Smooth muscle cell of trachea (primary cell): ENCODE measurements at places on chromosomes 1 and 21. TPM values are rescaled to one million over a fixed set of nuclear protein-coding genes. Genes with fewer than 3 reads are reported as not detected.

The TMPRSS15 gene
- total RNA-seq, result not detected in 2 replicates

The TSPAN1 gene
- total RNA-seq, result not detected in 2 replicates

The OR2AK2 gene
- total RNA-seq, result not detected in 2 replicates

The MYOG gene
- not detected in 2 replicates for total RNA-seq

The AADACL3 gene
- total RNA-seq, result not detected in 2 replicates

The PROX1 gene
- total RNA-seq, result under 0.01 and 0.15 TPM in 2 replicates

The LCE2C gene
- total RNA-seq, result not detected in 2 replicates

The SIM2 gene
- 0.17 TPM in 1 of 2 replicates, not detected in the other for total RNA-seq

The EFCAB14 gene
- total RNA-seq, result 50.6 and 57.2 TPM in 2 replicates

The FBXO2 gene
- 1.3 and 4.0 TPM in 2 replicates for total RNA-seq

The C1QA gene
- not detected in 2 replicates for total RNA-seq

The EPHB2 gene
- 20.5 and 47.3 TPM in 2 replicates for total RNA-seq

The OR2L8 gene
- total RNA-seq, result not detected in 2 replicates

The LAD1 gene
- total RNA-seq, result not detected in 2 replicates

The OR2M3 gene
- total RNA-seq, result not detected in 2 replicates

The HSF2BP gene
- total RNA-seq, result 1.2 and 1.6 TPM in 2 replicates

The VHLL gene
- not detected in 2 replicates for total RNA-seq

The IGSF3 gene
- total RNA-seq, result 0.33 and 0.44 TPM in 2 replicates

The TMEM234 gene
- total RNA-seq, result 20.5 and 22.3 TPM in 2 replicates

The CD34 gene
- 0.17 and 0.29 TPM in 2 replicates for total RNA-seq

The ARHGAP29 gene
- total RNA-seq, result 36.7 and 84.1 TPM in 2 replicates

The KCNT2 gene
- total RNA-seq, result 2.3 and 2.5 TPM in 2 replicates

The CYP4A22 gene
- total RNA-seq, result not detected in 2 replicates

The TCEANC2 gene
- 4.5 and 5.8 TPM in 2 replicates for total RNA-seq

The KCNA10 gene
- not detected in 2 replicates for total RNA-seq

The TRIM58 gene
- total RNA-seq, result under 0.01 TPM in 1 of 2 replicates, not detected in the other

The RHBDL2 gene
- 0.73 and 0.83 TPM in 2 replicates for total RNA-seq

The KIF21B gene
- total RNA-seq, result under 0.01 TPM in 2 replicates

The RGS13 gene
- not detected in 2 replicates for total RNA-seq

The EDN2 gene
- total RNA-seq, result 0.33 TPM in 1 of 2 replicates, not detected in the other

The CRB1 gene
- total RNA-seq, result 0.15 and 0.33 TPM in 2 replicates

The DAB1 gene
- total RNA-seq, result 0.15 TPM in 1 of 2 replicates, not detected in the other

The TBX19 gene
- total RNA-seq, result 0.58 and 2.0 TPM in 2 replicates
